IPS DF 6.9 (cell line): ENCODE measurements at places on chromosomes 2 and 18.
A peak's percentile ranks its signal among the peaks of the same experiment; 100 is the strongest.

- DNase-seq = no peak
Measured at GRCh38 chr2:196247114-196247975, 76.0 kb upstream of the STK17B start.

DNA sequence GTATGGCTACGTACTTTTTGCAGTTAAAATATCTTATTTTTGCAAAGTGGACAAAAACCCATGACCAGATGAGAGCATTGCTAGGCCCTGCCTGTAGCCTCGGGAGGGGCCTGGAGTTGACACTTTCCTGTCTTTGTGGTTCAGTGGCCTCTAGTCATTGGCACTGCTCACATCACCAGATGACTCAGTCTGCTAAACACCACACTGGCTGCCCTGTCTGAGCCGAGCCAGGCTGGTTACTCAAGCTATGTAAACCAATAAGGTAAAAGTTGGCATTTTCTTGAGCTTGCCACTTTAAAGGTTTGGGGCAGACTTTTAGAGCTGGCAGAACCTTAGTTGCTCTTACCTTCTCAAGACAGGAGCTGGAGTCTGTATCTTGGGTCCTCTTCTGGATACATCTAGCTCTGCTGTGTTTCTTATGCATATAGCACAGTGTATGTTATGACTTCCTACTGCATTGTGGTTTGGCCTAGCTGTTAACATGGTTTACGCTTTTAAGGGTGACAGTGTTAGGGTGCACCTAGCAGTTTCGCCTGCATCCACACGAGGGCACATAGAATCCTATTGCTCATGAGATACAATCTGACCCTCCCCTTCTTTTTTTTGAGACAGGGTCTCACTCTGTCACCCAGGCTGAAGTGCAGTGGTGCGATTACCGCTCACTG, 76.4 kb downstream of the AP1S3 start:
- DNase-seq = peak; percentile 13

GRCh38 chr2:180775711-180776110, 204.7 kb upstream of the UBE2E3 start:
- DNase-seq = no peak

DNA sequence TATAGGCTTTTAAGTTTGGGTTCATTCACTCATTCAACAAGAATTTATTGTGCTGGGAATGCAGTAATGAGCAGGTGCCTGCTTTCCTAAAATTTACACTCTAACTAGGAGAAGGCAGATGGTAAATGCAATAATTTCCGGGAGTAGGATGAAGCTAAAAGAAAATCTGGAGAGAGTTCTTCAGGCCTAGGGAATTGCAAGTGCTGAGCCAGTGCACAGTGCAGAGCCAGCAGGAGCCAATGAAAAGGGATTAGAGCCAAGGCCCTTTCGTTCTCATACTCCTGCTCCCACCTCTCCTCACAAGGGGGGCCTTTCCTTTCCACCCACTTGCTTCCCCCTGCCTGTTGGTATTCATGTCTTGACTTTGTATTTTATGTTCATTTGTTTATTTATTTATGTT, 55.1 kb downstream of the CFAP221 start:
- no peak for DNase-seq

DNA sequence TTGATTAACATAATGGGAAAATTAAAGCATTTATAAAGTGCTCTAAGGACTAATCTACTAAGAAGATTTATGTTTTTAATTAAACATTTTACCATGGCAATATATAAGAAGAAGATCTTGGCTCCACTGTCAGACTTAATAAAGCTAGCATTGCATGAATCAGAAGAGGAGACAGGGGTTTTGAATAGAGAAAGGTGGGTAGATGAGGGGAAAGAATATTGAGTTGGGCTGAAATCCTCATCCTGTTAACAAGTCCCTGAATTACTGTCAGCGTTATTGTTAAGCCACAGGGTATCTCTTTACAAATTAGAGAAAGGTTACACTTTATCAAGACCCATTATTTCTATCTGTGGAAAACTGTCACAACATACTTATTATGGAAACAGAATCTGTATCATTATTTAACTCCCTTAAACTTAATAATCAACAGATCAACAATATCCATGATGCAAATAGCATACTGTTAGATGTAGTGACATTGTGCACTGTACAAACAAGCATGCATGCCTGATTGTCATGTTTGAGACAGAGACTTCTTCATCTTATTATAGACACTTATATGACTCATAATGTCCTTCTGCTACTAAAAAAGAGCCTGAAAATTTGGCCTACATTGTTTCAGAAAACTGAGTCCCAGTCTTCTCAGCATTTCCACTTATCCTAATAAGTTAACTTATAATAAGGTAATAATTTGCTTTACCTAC, 304.1 kb downstream of the NRXN1 start:
- DNase-seq = no peak

- DNase-seq = no peak
Measured at GRCh38 chr2:29747786-29748470, 173.5 kb downstream of the ALK start.

- DNase-seq = no peak
Measured at GRCh38 chr2:172107690-172108586, 5.2 kb upstream of the DLX2 start.

- peak; percentile 58 for DNase-seq
Measured at GRCh38 chr2:15259356-15259756, 301.8 kb downstream of the NBAS start.

- no peak for DNase-seq
Measured at GRCh38 chr2:218229851-218230250, 12.9 kb downstream of the ARPC2 start.

DNA sequence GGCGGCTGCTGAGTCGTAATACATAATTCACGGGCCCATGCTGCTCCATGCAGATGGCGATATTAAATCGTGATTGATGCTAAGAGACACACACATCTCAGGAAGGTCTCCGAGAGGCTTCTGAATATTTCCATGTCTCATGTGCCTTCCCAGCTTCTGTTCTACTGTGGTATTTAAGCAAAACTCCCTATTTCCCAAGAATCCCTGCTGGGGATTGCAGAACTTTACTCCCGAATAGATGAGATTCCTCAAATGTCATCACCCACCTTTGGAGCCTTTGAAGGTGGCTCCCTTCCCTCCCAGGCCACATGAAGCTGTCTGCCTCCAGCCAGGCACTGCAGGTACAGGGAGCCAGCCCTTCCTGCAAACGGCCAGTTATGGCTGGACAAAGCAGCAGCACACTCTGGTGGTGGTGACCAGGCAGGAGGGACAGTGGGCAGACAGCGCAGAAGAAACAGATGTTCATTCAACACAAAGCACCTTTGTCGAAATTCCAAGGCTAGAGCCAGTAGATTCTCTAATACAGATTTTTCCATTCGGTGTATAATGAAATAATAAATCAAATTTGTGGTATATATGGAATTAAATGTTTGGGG, 14.1 kb downstream of the NRP2 start:
- DNase-seq = no peak

- DNase-seq = no peak
Measured at GRCh38 chr2:124112966-124113365, 87.9 kb downstream of the CNTNAP5 start.

DNA sequence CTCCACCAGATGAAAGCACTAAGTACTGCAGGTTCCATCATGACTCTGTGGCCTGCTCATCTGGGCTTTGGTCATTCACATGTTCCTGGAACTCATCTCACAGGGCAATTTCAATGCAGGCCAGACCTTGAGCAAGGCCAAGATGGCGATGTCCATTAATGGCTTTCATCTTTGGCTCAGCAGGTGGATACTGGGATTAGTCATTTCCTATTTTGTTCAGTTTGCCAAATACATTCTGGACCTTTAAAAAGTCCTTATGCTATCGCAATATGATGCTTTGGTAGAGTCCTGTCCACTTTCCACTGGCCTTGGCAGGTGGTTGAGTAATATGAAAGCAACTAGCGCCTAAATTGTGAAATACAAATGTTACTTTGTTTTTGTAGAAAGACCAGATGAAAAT, 170.1 kb upstream of the REV1 start:
- DNase-seq = no peak

- no peak for DNase-seq
Measured at GRCh38 chr2:120738117-120738516, 2.4 kb downstream of the GLI2 start.

DNA sequence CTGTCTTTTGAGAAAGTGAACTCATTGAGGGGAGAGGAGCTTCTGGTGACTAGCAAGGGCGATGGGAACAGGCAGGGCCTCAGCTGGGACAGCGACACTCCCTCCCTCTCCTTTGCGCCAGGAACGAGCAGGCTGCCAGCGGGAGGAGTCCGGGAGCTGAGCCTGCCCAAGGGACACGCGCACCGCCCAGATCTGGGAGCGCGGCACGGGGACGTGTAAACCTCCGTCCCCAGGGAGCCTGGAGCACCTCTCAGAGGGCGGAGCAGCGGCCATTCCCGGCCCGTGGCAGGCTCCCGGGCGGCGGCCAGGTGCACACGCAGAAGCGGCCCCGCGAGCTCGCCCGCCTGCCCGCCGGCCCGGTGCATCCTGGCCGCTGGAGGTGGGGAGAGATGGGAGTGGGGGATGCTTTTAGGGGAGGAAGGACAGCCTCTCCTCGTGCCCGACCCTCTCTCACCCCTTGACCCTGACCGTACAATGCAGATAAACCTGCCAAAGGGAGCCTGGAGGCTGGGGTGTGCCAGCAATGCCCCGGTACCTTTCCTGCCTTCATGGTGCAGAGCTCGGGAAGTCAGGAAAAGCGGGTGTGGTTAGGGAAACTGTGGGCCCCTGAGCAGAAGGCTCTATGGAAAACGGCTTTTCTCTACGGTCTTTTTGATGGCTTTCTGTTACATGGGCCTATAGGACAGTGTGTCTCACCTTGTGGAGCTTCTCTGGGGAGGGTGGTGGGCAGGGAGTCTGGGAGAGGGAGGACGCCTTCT, 2.2 kb downstream of the AQP4 start:
- peak; percentile 31 for DNase-seq

GRCh38 chr2:100291152-100291970, 30.9 kb downstream of the LONRF2 start:
- no peak for DNase-seq

DNA sequence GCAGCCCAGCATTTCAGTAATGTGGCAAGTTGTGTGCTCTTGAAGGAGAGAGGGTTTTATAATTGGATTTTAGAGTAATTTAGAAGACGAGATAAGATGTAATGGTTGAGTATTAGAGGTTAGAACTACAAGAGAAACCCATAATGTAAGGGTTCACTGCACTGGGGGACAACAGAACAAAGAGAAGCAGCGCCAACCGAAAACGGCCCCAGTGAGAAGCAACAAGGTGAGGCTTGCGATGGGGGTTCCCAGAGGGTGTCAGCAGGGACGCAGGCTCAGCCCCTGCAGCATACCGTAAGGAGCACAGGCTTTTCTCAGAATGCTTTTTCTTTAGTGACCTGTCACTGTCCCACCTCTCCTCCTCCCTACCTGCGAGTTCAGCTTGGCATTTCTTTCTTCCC, 183.9 kb upstream of the ETAA1 start:
- no peak for DNase-seq

DNA sequence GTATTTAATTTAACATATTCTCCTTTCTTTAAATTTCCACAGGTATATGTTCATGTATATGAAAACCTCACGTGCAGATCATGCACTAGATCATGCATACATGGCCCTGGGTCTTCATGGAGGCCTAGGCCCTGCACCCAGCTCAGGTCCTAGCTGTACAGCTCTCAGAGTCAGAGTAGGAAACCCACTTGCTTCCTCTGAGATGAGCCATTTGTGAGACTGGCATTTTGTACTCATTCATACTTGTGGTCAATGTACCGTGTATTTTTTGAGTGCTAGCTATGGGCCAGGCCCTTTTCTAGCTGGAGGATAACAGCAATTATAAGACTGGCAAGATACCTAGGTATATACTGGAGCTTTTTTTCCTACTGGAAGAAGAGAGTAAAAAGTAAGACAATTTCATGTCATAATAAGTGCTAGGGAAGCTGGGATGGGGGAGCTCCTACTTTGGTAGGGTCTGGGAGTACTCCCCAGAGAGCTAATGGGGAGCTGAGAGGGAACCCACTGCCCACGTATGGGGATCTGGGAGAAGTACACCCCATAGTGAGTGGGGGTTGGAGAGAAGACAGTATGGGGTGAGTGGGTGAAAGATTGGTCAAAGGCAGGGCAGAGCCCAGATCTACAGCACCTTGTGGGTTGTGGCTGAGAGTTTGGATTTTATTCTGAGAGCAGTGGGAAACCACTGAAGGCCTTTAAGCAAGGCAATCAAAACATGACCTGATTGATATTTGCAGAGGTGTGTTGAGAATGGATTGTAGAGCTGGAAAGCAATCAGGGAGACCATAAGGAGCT, 72.0 kb downstream of the POLE4 start:
- DNase-seq = no peak

DNA sequence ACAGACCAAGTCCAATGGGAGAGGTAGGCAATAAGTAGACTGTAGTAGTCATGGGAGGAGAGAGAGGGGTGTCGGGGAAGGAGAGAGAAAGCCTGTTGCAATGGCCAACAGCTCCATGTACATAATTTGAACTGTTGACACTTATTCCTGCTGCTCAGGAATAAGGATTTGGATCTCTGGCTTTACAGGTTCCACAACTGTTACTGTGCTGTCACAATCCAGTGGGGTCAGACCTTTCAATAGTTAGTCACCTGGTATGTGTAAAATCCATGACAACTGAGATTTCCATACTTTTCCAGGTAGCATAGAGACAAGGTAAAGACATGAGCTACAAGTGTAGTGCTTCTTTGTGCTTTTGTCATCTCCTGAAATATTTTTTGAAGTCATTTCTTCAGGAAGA, 47.5 kb upstream of the RIOK3 start:
- DNase-seq = no peak

GRCh38 chr2:62475172-62476011, 30.6 kb downstream of the TMEM17 start:
- no peak for DNase-seq

- no peak for DNase-seq
Measured at GRCh38 chr2:95032868-95033603, 7.5 kb downstream of the MAL start.

GRCh38 chr18:48328473-48329210, 80.5 kb downstream of the ZBTB7C start:
- DNase-seq = no peak

DNA sequence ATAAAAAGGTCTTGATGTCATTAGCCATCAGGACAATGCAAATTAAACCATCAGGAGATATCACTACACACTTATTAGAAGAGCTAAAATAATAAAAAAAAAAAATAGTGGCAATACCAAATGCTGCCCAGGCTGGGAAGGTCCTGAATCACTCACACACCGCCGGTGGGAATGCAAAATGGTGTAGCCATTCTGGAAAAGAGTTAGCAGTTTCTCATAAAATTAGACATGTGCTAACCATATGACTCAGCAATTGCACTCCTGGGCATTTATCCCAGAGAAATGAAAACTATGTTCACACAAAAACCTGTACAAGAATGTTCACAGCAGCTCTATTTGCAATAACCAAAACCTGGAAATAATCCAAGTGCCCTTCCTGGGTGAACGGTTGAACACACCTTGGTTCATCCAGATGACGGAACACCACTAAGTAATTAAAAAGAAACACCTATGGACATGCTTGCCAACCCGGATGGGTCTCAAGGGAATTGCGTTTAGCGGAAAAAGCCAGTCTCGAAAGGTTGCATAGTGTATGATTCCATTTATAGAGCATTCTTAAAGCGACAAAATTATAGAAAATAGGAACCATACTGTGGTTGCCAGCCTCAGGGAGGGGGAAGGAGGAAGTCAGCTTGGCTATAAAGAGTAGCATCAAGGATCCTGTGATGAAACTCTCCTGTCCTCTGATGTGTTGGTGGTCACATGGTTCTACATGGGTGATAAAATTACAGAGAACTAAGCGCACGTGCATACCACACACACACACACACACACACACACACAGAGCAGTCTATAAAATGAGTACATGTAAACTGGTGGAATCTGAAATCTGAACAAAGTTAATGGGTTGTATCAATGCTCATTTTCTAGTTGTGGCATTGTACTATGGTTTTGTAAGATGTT, 4.6 kb downstream of the MBP start:
- no peak for DNase-seq

GRCh38 chr2:225017098-225017685, 25.1 kb downstream of the DOCK10 start:
- DNase-seq = no peak
